ENCODE measurements at places on chromosomes 5 and 9. TPM values are rescaled to one million over a fixed set of nuclear protein-coding genes. Genes with fewer than 3 reads are reported as not detected.

The SH3TC2 gene
- total RNA-seq = 0.20 TPM

The PPP1R26 gene
- total RNA-seq = 7.1 TPM

The LIFR gene
- 90.5 TPM for total RNA-seq

The CARTPT gene
- not detected for total RNA-seq

The TMEM174 gene
- not detected for total RNA-seq

The PLPP1 gene
- total RNA-seq = 79.8 TPM

The IRX2 gene
- not detected for total RNA-seq

The MYMK gene
- not detected for total RNA-seq

The GZMA gene
- not detected for total RNA-seq

The NEUROG1 gene
- not detected for total RNA-seq

The SPARC gene
- 87.7 TPM for total RNA-seq

The PCDHGA5 gene
- 0.75 TPM for total RNA-seq

The NXNL2 gene
- not detected for total RNA-seq

The TGFBI gene
- 38.4 TPM for total RNA-seq

The LRRC19 gene
- not detected for total RNA-seq

The GNG10 gene
- total RNA-seq = 17.4 TPM

The PCDHGB4 gene
- total RNA-seq = 1.4 TPM

The OR1J2 gene
- total RNA-seq = not detected

The PRR16 gene
- total RNA-seq = 0.66 TPM

The GGTA1 gene
- total RNA-seq = 11.7 TPM
